ENCODE measurements at places on chromosomes 2 and 18. TPM values are rescaled to one million over a fixed set of nuclear protein-coding genes. Genes with fewer than 3 reads are reported as not detected.

DNA sequence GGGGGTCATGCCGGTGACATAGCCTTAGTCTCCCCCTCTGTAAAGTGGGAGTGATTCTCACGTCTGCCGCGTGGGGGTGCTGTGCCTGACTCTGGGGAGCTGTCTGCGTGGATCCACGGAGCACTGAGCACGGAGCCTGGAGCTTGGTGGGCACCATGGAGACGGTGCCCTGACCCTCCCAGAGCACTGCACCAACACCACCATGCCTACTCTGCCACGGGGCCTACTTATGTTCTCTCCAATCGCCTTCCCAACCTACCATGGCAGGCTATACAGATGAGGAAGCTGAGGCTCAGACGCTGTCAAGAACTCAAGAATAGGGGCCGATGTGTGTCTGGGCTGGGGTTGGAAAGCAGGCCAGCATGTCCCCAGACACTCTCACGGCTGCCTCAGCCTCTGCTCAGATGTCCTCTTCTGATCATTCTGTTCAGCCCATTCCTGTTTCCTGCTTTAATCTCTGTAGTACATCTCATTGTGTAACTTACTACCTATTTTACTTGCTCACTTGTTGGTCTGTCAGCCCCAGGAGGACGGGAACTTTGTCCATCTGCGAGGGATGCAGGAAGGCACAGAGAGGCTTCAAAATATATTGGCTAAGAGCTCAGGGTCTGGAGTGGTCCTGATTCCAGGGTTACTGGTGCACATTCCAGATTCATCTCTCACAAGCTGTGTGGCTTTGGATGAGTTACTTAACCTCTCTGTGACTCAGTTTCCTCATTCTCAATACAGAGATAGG, 168.1 kb upstream of the HS6ST1 start:
- no peak overlapping the region for H3K4me3 ChIP-seq
- DNase-seq, result no peak
- H3K4me1 ChIP-seq, result no peaks in the 10 kb centered on the region

GRCh38 chr2:144249035-144249637, 270.8 kb downstream of the ZEB2 start:
- H3K27me3 ChIP-seq, result no peaks in the 10 kb centered on the region
- H3K4me3 ChIP-seq, result no peak overlapping the region
- peak overlapping the region; percentile 15 for H3K27ac ChIP-seq
- DNase-seq, result no peak
- H3K36me3 ChIP-seq, result peaks cover 19% of the 10 kb centered on the region

DNA sequence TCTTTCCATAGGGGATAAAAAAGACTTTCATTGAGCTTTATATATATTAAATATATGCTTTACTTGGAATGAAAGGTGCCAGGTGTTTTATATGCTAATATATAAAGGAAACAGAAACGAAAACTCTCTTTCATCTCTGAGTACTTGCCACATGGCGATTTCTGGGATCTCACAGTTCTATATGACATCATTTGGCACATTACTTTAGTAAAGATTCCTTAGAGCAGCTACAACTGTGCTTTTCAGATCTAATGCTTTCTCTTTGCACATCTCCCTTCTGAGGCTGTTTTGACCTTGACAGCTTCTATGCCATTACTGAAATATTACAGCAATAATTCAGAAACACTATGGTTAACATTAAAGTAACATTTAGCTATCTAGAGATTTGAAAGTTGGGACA, 1082.9 kb upstream of the CDH2 start:
- no peak overlapping the region for H3K4me3 ChIP-seq
- no peaks in the 10 kb centered on the region for H3K4me1 ChIP-seq
- H3K36me3 ChIP-seq, result no peaks in the 10 kb centered on the region
- no peaks in the 10 kb centered on the region for H3K27me3 ChIP-seq
- no peak overlapping the region for H3K27ac ChIP-seq
- no peak for DNase-seq

DNA sequence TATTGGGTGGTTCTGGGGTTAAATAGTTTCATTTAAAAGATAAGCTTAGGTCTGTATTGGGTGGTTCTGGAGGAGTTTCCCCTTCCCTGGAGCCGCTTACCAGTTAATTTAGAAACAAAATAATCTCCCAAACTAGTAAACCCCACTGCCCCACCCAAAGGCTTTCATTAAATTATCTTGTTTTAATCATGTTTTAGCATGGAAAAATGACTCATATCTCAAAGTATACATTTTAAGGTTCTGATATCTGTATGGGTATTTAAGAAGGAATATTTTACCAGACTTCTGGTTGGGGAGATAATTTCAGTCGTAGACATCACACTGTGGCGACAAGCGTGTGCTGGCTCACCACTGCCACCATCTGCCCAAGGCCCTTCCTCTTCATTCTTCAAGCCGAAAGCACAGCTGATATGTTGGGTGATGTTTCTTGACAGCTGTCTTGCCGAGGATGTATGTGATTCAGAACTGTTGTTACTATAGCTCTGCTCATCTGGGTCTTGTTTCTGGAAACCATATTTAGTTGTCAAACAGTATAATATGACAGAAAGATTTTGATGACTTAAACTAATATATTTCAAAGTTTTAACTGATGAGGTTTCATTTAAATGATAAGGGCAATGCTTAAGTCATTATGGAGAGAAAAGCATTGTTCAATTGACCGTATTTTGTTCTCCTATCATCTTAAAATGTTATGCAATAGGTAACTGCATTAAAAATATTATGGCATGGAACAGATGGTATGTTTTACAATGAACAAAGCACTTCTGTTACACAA, 5.1 kb downstream of the FIGLA start:
- DNase-seq, result peak; percentile 77
- no peaks in the 10 kb centered on the region for H3K36me3 ChIP-seq
- no peak overlapping the region for H3K27ac ChIP-seq
- H3K4me3 ChIP-seq, result no peak overlapping the region

DNA sequence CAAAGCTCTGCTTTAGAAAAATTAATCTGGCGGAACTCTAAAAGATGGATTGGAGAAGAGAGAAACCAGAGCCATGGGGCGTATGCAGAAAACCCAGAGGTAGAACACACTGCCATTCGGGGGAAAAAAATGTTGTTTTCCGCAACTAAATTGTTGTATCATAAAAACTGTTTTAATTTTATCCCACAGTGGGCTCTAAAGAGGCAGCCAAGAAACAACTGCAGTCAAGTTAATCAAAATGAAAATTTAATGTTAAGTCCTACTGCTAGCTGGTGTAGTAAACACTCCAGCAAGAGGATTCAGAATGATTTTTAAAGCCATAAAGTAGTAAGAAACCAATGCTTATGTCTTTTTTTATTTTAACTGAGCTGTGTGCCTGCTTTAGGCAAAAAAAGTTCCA, 69.1 kb downstream of the GAREM1 start:
- H3K4me1 ChIP-seq, result no peaks in the 10 kb centered on the region
- no peak for DNase-seq
- H3K36me3 ChIP-seq, result no peaks in the 10 kb centered on the region
- no peak overlapping the region for H3K4me3 ChIP-seq

- no peak overlapping the region for H3K27ac ChIP-seq
- peaks cover 3% of the 10 kb centered on the region for H3K27me3 ChIP-seq
- H3K4me1 ChIP-seq, result peaks cover 13% of the 10 kb centered on the region
- peak; percentile 79 for DNase-seq
- peak overlapping the region; percentile 26 for H3K4me3 ChIP-seq
Measured at GRCh38 chr2:12044857-12045256, 298.4 kb downstream of the LPIN1 start.

GRCh38 chr2:84461310-84461709, 2.2 kb upstream of the SUCLG1 start:
- no peak overlapping the region for H3K27ac ChIP-seq
- H3K36me3 ChIP-seq, result peaks cover 2% of the 10 kb centered on the region
- no peak for DNase-seq
- no peaks in the 10 kb centered on the region for H3K27me3 ChIP-seq

GRCh38 chr2:74239346-74239745, 40.9 kb downstream of the MTHFD2 start:
- H3K36me3 ChIP-seq, result no peaks in the 10 kb centered on the region
- H3K27me3 ChIP-seq, result peaks cover 3% of the 10 kb centered on the region
- no peak for DNase-seq
- no peak overlapping the region for H3K4me3 ChIP-seq
- no peak overlapping the region for H3K27ac ChIP-seq

GRCh38 chr18:22267697-22268096, 98.3 kb downstream of the GATA6 start:
- no peak for DNase-seq
- H3K27me3 ChIP-seq, result no peaks in the 10 kb centered on the region
- H3K27ac ChIP-seq, result no peak overlapping the region
- H3K4me1 ChIP-seq, result no peaks in the 10 kb centered on the region

- H3K4me3 ChIP-seq, result no peak overlapping the region
- DNase-seq, result no peak
- no peaks in the 10 kb centered on the region for H3K4me1 ChIP-seq
- H3K27me3 ChIP-seq, result no peaks in the 10 kb centered on the region
Measured at GRCh38 chr18:34097312-34097711, 127.4 kb downstream of the NOL4 start.

GRCh38 chr2:55460562-55460961, 40.9 kb upstream of the CCDC88A start:
- H3K36me3 ChIP-seq, result no peaks in the 10 kb centered on the region
- DNase-seq, result no peak
- H3K4me1 ChIP-seq, result no peaks in the 10 kb centered on the region
- no peak overlapping the region for H3K4me3 ChIP-seq
- no peak overlapping the region for H3K27ac ChIP-seq

DNA sequence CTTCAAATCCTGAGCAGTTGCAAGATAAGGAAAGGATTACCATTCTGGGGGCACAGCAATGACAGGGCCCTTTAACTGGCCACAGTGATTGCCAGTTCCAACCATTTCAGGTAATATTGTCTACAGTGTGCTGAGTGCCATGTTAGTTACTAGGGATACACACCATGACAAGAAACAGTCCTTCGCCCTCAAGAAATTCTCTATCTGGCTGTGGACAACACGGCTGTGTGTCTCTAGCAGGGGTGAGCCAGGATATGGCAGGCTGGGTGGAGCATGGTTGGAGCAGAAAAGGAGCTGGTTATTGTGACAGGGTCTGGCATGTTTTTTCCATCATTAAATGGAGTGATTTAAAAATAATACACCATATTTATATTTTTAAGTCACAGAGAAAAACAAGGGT, 31.0 kb downstream of the TSPYL6 start:
- H3K36me3 ChIP-seq, result no peaks in the 10 kb centered on the region
- no peak overlapping the region for H3K27ac ChIP-seq

- no peak for DNase-seq
- H3K4me1 ChIP-seq, result no peaks in the 10 kb centered on the region
Measured at GRCh38 chr18:51135364-51135763, 62.1 kb downstream of the MEX3C start.

DNA sequence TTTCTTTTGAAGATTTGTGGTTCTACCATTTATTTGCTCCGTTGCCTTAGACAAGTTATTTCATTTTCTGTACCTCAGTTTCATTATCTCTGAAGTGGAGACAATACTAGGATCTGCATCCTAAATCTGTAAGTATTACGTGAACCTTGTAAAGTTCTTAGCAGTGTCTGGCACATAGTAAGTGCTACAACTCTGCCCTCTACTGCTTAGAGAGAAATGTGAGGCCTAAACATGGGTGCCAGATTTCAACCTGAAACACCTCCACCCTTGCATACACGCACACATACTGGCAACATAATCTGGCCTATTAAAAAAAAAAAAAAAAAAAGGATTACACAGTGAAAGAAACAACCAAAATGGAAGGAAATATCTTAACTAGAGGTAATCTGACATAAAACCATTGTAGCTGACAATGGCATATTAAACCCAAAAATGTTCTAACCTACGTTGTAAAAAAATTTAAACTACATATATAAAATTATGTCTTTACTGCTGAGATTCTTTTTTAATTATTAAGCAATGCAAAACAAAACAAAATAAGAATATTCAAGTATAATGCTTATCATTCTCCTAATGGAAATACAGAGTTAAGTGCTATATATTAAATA, 132.6 kb downstream of the MAP2 start:
- no peaks in the 10 kb centered on the region for H3K27me3 ChIP-seq
- H3K36me3 ChIP-seq, result no peaks in the 10 kb centered on the region
- no peak overlapping the region for H3K4me3 ChIP-seq
- DNase-seq, result no peak

GRCh38 chr2:50221106-50221505, 810.8 kb downstream of the NRXN1 start:
- H3K27ac ChIP-seq, result no peak overlapping the region
- no peak overlapping the region for H3K4me3 ChIP-seq
- H3K27me3 ChIP-seq, result no peaks in the 10 kb centered on the region
- H3K4me1 ChIP-seq, result no peaks in the 10 kb centered on the region

DNA sequence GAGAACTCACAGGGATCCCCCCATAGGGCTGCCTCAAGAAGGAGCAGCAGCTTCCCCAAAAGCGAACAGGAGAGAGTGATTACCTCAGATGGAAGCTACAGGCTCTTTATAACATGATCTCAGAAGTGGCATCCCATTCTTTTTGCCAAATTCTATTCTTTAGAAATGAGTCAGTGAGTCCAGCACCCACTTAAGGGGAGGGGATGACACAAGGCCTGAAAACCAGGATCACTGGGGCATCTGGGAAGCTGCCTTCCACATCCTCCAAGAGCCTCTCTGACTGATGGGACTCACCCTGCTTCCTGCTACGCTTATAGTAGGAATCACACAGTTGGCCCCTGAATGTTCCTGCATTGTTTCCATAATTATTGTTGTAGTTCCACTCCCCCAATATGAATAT, 96.5 kb downstream of the MAPK4 start:
- no peak for DNase-seq
- H3K27ac ChIP-seq, result no peak overlapping the region
- no peak overlapping the region for H3K4me3 ChIP-seq
- no peaks in the 10 kb centered on the region for H3K36me3 ChIP-seq
- no peaks in the 10 kb centered on the region for H3K27me3 ChIP-seq

DNA sequence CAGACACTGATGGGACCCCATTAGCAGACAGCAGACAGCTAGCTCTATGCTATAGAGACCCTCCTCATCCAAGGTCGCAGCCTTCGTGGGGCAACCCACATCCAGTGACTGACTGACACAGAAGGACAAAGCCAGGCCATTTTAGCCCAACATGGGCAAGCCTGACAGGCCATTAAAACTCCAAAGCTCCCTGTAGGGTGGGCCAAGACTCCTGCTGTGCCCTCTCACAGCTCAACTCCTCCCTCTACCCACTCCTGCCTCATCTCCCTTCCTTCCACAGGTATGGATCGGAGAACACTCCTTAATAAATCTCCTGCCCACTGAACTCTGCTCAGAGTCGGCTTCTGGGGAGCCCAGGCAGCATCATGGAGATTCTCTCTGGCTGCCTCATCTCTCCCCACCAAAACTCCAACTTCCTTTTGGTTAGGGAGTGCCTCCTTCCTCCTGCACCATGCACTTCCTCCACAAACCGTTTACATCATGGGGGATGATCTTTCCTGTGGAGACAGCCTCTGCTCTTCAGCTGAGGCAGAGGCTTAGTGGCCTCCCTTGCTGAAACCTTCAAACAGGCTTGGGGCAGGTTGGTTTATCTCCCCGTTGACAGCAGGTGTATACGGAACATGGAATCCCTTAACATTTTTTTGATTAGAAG, 86.5 kb downstream of the ACTR3 start:
- H3K27me3 ChIP-seq, result no peaks in the 10 kb centered on the region
- H3K27ac ChIP-seq, result peak overlapping the region; percentile 69
- H3K4me1 ChIP-seq, result peaks cover 15% of the 10 kb centered on the region
- peaks cover 23% of the 10 kb centered on the region for H3K36me3 ChIP-seq
- H3K4me3 ChIP-seq, result no peak overlapping the region
- DNase-seq, result peak; percentile 56

- peaks cover 9% of the 10 kb centered on the region for H3K4me1 ChIP-seq
- no peaks in the 10 kb centered on the region for H3K27me3 ChIP-seq
- no peak for DNase-seq
- H3K4me3 ChIP-seq, result no peak overlapping the region
Measured at GRCh38 chr2:165273176-165273575, 34.0 kb downstream of the SCN2A start.

The ANKRD30B gene
- not detected for total RNA-seq

The RBM43 gene
- total RNA-seq, result 3.4 TPM

The SLC4A3 gene
- total RNA-seq, result not detected

The EN1 gene
- not detected for total RNA-seq

The NLRC4 gene
- total RNA-seq, result 0.19 TPM

The STEAP3 gene
- 0.19 TPM for total RNA-seq

The GALNT5 gene
- not detected for total RNA-seq

All from activated CD4-positive, alpha-beta T cell treated with anti-CD3 and anti-CD28 coated beads, Interleukin-2, amount 10 ng/mL, durations not matched to agents 24 days and 14 days (primary cell).